NCI-H1105 (cell line): ENCODE measurements at places on chromosomes 5 and 9.

GRCh38 chr5:179819296-179820126 is 1.2 kb upstream of the SQSTM1 start:
- DNase-seq, result no peak

DNA sequence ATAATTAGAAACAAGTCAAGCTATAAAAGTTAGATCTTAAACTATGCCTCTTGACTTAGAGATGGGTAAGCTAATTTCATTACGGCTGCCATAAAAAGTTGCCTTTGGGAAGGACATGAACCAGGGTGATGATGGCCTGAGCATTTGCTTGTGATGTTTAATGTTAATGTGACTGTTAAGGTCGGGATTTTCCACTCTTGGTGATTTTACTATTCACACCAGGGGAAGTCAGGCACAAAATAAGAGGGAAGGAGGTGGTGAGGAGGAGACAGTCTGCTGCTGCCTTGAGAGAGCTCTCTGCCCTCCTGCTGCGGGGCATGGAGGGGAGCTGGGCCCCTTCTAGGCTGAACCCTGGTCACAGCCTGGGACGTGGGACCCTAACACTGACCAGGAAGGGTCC is 34.4 kb downstream of the AHRR start:
- DNase-seq, result no peak

DNA sequence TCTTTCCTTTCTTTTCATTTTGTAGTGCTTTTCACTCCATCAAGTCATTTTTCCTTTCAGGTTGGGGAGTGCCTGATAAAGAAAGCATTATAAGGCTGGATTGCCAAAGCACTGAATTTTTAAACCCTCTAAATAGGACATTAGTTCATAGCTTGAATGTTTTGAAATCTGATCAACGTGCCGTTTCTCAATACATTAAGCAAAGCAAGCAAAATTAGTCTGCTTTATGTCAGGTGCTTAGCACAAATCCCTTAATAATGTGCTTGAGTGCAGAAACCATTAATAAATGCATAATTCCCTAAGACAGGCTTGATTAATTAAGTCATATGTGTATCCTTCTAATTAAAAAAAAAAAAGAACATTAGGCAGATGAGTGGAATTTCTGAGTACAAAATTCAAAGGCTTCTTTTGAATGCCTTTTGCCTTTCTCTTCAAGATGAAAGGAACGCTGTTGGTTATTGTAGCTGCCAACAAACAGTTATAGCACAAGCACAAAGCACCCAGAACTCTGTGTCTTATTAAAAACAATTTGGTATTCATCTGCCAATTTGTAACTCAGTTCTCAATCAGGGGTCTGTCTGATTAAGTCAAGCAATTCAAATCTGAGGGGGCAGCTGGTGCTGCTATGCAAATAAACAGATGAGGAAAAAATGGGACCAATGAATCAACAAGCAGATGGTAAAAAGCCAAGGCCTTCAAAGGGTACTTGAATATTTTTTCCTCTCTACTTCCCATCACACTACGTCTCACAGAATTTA is 233.7 kb downstream of the TLE1 start:
- peak; percentile 31 for DNase-seq

DNA sequence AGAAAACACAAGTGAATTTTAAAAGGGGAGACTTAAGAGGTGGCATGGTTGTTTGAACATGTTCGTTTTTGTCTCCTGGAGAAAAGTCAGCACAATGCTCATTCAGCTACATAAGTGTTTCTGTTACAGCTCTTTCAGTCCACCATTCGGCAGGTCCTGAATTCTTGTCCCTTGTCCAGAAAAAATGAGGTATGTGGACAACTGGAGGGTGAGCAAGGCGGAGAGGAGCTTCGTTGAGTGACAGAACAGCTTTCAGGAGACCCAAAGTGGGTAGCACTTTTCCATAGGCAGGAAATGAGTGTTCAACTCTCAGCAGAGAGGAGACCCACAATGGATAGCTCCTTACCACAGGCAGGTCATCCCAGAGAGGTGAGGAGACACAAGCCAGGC is 4.9 kb downstream of the PDCD1LG2 start:
- no peak for DNase-seq

DNA sequence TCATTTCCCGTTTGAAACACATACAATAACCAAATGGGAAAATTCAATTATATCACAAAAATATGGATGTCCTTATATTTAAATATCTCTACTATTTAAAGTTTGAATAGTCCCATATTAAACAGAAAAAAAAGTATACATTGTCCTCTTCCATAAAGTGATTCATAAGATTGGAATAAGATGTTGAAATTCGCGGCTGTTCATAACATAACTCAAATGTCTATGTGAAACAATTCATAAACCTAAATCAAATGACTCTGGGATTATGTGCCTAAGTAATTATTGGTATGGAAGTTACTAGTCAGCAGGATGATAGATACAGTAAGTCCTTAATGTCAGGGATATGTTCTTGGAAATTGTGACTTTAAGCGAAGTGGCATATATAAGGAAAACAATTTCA is 3.9 kb upstream of the EFNA5 start:
- DNase-seq, result no peak

DNA sequence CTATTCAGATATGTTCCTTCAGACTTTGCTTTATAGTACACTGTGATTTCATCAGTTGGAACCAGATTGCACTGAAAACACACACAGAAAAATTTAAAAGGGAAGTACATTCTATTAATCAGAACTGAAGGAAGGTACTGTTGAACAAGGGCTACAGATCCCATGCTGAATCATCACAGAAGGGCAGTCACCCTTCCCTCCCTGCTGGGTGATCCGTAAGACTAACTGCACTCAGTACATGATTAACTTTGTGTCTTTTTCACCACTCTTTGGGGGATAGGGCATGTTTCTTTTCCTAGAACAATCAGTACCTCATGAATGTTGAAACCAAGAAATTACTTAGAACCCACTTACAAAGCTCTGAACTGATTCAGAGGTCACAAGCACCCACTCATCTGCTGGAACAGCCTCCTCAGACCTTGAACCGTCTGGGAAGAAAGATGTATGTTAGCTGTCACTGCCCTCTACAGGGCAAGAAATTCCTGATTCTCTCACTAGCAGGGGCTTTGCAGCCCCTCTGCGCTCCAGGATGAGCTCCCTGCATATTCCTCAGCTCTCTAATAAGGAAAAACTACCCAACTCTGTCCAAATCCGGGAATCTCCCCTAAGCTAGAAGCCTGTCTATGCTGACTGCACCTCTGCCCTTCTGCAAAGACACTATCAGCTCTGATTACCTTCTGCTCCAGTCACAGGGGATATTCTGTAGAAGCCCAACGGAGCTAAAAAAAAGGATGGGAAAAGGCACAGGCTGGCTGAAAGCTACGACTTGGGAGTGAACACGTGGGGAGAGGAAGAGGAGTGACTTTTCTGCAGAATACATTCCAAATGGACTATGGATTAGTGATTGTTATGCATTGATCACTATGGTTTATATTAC is 51.0 kb downstream of the IARS1 start:
- DNase-seq, result no peak

DNA sequence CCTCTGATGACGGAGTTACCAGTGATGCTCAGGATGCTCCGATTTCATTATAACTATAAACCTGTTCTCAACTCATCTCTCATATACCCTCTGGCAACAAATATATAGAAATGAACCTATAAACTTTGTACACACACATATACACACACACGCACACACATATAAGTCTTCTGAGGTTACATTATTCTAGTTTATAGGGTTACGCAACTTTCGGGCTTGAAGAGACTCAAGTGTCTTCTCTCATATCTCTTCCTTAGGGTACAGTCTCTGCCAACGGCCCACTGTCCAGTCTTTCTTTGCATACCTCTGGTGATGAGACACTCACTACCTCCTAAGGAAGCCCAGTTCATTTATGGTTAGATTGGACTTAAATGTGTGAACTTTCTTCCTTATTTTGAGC is 69.4 kb upstream of the TBC1D2 start:
- no peak for DNase-seq

- DNase-seq, result no peak
Observed at GRCh38 chr5:119341452-119342349, 14.1 kb upstream of the TNFAIP8 start.

DNA sequence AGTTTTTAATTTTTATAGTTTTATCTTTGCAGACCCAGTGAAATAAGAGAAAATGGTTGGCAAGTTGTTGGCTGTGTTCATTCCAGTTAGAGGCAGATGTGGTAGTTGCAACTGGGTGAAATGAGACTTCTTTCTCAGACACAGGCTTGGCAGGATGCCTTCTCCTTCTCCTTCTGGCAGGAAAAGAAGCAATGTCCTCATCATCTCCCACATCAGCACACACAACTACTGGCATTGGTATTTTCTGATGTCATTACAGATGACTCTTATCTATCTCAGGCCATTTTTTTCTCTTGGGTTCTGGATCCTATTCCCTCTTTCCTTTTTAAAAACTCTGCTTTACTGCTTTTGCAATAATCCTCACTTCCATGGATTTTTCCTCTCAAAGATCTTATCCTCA is 103.3 kb upstream of the EDIL3 start:
- no peak for DNase-seq

GRCh38 chr9:88358723-88359122 is 29.5 kb upstream of the SPIN1 start:
- no peak for DNase-seq

DNA sequence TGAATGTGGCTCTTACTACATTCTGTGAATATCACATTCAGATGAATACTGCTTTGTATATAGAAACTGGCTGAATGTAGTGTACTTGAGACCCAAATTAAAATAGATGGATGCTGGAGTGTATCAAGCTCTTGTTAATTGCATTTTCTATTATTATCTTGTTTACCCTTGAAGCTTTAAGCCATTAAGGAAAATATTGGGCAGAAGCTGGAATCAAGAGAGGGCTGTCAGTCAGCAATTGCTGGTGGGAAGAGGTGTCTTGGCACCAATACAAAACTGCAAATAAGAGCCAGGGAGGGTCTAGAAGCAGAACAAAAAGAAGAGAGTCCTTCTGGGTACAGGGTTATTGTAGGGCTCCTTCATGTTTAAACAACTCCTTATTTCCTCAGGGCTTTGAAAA is 38.8 kb downstream of the MUSK start:
- DNase-seq, result peak; percentile 91

DNA sequence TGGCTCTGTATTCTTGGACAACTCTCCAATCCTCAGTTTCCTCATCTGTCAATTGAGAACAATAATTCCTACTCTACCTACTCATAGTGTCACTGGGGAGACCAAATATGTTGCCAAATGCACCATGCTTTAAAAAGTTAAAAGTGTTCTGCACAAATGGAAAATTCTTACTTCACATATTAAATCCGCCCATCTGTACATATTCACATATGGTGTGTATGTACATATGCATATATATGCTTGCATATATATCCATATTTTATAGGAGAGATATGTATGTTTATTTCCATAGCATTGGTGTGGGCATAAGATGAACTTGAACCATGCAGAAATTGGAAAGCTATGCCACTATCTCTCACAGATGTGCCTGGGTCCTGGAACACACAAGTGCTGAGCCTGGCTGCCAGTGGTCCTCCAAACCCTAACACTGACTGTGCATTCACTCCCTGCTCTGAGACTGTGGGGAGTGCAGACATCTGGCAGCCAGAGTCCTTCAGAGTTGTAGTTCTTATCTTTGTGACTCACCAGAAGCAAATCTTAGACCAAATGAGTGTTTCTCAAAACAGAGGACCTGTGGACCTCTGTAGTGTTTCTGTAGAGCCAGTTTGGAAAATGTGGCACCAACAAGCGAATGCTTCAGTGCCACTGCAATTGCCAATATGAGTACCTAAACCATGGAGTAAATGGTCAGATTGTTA is 168.7 kb downstream of the GRIA1 start:
- no peak for DNase-seq

DNA sequence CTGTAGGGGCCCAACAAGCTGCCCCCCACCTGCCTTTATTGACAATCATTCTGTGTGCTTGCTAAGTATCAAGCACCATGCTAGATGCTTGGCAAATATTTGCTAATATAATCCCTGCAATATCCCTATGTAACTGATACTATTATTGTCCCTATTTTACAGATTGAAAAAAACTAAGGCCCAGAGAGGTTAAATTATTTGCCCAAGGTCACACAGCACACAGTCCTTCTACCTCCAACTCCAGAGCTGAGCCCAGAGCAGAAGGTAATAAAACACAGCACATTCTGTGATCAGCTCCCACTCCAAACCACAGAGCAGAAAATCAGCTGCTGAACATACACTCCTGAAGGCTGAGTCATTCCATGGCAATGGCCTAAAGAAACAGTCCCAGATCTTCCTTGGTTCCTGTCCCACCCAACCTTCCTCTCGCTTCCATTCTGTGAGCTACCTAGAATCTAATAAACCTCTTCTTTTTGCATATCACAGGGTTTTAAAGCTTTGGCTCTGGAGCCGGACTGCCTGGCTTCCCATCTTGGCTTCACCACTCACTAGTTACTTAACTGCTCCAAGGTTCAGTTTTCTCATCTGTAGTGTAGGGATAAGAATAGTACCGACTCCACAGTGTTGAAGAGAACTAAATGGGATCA is 66.7 kb upstream of the ADRA1B start:
- no peak for DNase-seq

GRCh38 chr9:113876151-113876992 is at the start of gene ZNF618:
ZNF618 (plus strand) TSS chr9:113876309; CDS start chr9:113876381, 72 bp downstream.
- DNase-seq, result peak; percentile 25

DNA sequence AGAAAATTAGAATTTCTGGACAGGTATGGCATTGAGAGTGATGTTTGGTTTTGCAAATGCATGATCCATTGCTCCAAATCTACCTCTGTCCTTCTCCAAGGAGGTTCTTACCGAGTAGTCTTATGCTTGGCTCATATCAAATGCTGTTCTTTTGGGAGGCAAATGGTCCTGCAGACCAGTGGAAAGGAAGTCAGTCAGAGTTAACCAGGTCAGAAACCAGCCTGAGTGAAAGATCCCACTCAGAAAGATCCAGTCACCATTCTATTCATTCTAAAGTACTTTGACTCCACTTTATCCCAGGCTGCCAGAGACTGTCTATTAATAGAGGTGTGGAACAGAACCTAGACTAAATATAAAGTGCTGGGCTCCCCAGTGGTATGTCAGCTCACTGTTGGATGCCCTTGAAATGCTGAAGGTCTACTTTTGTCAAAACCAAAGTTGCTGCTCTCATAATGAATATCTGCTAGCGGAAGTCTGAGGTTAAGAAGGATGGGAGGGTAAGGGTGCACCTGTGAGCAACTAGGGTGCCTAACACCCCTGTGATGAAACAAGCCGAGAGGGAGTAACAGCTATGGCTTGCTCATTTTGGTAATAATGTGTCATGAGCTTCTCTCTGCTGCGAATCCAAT is 302.2 kb downstream of the ZNF608 start:
- DNase-seq, result no peak

DNA sequence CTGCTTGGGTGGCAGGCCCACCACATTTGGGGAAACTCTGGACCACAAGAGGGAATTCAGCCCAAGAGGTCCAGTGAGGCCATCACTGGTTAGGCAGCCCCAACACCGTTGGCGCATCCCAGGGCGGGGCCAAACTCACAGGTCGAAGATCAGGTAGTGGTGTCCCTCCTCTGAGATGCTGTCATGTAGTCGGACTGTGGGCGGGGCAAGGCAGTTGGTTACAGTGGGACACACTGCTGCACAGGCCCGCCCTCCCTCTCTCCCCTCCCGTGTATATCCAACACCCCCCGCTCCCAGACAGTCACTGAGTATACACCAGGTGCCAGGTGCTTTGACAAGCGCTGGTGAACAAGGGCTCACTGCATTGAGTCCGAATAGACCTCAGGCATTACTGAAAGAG is 32.1 kb downstream of the CAMK2A start:
- no peak for DNase-seq

GRCh38 chr9:137970686-137971476 is 93.3 kb downstream of the CACNA1B start:
- DNase-seq, result no peak
